SJSA1 (cell line): ENCODE measurements at places on chromosomes 7 and 10.
A peak's percentile ranks its signal among the peaks of the same experiment; 100 is the strongest.

- no peak for DNase-seq
These were observed 79.9 kb upstream of the RNF32 start for GRCh38 chr7:156560696-156561095.

GRCh38 chr10:11553773-11554381 is 57.6 kb downstream of the USP6NL start:
- no peak for DNase-seq

DNA sequence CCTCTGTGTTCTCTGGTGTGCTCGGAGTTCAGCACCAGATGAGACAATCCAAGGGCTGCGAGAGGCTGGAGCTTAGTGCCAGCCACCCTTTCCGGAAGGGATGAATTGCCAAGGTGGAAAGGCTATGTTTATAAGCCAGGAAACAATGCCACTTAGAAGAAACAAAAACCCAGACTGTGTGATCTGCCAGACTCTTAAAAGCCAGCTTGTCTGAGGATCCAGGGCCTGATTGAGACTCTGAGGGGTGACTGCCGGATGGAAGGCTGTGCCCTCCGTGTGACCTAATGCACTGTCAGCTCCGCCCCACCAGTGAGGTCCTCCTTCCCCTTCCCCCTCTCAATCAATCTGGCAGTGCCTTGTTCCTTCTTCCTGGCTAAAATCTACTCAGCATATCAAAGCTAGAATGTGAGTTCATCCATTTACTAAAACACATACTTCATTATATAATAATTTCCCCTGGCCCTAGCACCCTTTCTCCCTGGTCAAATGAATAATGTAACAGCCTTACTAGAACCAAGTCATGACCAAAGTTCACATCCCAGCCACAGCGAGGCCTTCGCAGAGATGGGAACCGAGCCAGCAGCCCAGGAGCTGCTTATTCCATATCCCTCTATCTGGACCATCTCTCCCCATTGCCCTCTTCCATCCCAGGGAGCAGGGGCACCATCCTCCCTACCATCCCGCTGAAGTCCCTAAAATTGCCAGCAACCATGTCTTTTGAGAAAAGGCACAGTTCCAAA is 25.5 kb downstream of the FAM107B start:
- no peak for DNase-seq

GRCh38 chr10:127296696-127297095 is 100.3 kb upstream of the INSYN2A start:
- no peak for DNase-seq

GRCh38 chr10:111598433-111599059 is 521.7 kb downstream of the ADRA2A start:
- peak; percentile 57 for DNase-seq

DNA sequence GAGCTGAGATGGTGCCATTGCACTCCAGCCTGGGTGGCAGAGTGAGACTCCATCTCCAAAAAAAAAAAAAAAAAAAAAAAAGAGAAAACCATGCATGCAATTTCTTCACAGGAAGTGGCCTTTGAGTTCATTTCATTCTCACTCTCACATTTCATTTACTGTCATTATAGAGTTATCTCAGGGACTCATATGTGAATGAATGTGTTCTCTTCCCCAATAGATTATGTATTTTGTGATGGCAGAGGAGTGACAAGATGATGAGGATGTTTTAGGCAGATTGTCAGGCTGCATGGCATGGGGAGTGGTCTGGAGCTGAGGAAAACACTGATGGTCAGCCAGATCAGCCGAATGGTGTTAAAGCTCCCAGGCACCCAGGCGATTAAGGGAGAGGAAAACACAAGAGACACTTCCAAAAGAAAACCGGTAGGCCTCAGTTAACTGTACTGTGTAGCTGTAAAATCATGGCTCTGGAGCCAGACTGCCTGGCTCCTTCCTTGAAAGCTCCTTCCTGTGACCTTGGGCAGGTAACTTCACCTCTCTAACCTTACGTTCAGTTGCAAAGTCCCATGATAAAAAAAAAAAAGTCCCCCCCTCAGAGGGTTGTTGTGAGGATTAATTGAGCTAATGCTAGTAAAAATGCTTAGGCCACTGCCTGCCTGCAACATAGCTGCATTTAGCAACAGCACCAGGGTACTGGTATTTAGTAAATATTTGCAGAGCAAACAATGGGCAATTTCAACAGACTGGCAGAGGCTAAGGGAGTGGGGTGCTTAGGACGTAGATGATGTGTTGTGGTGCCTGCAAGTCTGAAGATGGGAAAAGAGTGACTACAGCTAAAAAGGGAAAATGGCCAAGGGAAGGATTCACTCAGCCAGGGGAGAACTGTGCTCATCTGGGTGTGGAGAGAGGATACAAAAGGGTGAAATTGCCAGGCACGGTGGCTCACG is 6.9 kb downstream of the FRAT2 start:
- DNase-seq, result no peak

GRCh38 chr7:129784437-129784782 is 168.3 kb downstream of the UBE2H start:
- DNase-seq, result no peak

DNA sequence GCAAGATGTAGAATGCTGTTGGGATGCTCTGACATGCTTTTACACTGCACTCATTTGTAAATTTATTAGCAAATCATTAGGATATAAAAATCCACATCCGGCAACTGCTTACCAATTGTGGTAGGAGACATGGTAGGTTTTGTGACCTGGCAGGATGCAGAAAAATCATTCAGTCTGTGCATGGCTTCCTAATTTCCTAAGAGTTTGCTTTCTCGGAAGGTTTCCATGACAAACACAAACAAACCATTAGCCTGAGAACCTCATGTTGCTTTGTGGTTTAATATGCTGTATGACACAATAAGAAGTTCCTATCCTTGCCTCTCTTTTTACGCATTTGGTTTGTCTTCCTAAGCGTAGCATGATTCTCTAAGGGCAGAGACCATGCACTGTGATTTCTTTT is 14.7 kb upstream of the LMBR1 start:
- DNase-seq, result no peak

DNA sequence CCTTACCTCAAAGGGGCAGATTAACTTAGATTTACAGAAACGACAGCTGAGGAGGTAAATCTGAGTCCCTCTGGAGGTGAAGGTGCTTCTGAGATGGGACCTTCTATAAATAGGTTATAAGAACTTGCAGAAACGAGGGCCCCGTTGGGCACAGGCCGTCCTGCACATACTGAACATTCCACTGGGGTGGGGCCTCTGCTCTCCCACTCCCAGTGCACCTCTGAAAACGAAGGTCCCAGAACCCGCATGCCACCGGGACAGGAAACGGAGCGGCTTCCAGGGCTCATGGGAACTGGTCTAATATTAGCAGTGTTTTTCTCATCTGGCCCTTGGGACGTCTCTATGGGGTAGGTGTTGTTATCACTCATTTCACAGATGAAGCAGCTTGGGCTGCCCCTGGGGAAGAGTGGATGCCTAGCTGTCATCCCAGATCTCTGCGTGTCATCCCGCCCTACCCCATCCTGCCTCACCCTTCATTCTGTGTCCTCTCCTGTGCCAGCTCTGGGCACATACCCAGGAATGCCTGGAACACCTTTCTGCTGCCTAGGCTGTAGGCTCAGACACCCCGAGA is 19.6 kb downstream of the C10orf62 start:
- DNase-seq, result no peak

- DNase-seq, result no peak
These were observed 401.6 kb upstream of the PFKP start for GRCh38 chr10:2665772-2666171.

DNA sequence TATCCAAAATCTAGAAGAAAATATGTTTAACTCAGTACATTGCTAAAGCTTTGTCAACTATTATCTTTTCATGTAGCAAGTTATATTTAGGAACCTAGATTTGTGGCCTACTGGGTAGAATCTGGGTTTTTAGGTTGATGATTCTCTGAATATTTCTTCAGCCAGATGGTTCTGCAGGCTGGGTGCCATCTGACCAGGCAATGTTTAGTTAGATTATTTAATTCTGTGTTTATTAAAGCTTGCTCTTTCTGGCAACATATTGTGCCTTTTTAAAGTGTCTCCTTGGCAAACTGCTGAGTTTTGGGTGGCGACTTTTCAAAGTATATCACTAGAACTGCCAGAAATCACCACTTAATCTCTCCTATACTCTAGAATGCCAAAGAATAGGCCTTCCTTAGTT is 114.1 kb downstream of the LHFPL3 start:
- DNase-seq, result no peak

DNA sequence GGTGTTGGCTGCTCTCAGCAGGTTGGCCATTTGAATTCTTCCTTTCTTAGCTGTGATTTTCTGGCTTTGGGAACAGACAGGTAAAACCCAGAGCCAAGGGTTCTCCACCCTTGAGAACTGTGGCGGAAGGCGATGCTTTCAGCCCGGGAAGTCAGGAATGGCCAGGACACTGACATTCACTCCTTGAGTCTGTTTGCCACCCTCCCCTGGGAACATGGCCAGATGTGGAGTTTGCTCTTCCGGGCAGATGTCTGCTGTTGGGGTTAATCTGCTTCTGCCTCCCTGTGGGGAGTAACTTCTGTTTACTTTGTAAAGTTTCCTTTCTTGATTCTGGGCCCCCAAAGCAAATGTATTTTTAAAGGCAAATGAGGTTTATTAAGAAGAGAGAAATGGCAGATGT is 17.7 kb downstream of the GATA3 start:
- DNase-seq, result no peak

- DNase-seq, result no peak
These were observed 564.3 kb upstream of the SORCS1 start for GRCh38 chr10:107728807-107729206.

- DNase-seq, result no peak
These were observed 387.2 kb downstream of the BBS9 start for GRCh38 chr7:33516568-33516967.

DNA sequence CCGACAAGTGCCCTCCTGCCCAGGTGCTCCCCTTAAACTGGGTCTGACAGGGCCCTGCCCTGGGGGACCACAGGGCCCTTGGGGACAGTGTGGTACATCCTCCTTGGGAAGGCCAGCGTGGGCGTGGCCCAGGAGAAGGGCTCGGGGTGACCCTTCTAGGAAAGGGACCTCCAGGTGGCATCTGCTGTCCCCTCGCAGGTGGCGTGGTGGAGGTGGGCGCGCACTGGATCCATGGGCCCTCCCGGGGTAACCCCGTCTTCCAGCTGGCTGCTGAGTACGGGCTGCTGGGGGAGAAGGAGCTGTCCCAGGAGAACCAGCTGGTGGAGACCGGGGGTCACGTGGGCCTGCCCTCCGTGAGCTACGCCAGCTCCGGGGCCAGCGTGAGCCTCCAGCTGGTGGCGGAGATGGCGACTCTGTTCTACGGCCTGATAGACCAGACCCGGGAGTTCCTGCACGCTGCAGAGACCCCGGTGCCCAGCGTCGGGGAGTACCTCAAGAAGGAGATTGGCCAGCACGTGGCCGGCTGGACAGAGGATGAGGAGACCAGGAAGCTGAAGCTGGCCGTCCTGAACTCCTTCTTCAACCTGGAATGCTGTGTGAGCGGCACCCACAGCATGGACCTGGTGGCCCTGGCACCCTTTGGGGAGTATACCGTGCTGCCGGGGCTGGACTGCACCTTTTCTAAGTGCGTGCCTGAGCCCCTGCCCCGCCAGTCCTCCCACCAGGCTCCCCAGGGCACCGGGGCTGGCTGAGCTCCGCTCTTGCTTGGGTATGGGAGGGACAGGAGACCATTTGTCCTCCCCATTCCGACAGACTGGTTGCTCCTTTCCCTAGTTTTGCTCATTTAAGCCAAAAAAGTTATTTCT is 972 bp downstream of the PAOX start:
- DNase-seq, result no peak

DNA sequence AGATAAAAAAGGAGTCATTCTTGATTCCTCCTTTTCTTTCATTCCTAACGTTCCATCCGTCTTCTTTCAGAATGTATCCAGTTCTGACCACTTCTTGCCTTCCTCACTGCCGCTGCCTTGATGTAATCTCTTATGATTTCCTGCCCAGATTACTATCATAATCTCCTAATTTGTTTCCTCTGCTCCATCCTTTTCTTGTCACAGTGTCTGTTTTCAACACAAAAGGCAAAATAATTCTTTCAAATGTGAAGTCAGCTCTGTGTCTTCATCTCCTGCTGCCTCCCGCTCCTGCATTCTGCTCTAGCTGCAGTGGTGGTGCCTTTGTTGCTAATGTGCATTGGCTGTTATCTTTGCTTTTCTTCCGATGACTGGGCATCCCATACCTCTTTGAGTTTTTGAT is 150.9 kb downstream of the SND1 start:
- no peak for DNase-seq
